ENCODE measurements at places on chromosomes 12 and 14.

DNA sequence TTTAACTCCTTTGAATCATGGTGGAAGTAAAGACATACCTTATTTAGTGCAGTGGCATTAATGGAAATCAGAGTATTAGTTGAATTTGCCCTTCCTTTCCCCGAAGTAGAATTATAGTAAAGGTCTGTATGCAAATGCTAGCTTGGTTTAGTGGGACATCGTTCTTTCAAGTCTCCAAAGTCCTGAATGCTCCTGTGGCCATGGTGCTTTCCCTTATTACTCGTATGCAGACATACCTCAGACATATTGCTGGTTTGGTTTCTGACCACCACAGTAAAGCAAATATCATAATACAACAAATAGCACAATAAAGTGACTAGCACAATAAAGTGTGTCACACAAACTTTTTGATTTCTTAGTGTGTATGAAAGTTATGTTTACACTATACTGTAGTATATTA is 52.3 kb downstream of the MNAT1 start:
- no peak for DNase-seq

- no peak for DNase-seq
Measured at GRCh38 chr12:30219047-30219446, 435.3 kb upstream of the TMTC1 start.

- DNase-seq, result no peak
Measured at GRCh38 chr12:119780786-119781434, 96.2 kb downstream of the CIT start.

DNA sequence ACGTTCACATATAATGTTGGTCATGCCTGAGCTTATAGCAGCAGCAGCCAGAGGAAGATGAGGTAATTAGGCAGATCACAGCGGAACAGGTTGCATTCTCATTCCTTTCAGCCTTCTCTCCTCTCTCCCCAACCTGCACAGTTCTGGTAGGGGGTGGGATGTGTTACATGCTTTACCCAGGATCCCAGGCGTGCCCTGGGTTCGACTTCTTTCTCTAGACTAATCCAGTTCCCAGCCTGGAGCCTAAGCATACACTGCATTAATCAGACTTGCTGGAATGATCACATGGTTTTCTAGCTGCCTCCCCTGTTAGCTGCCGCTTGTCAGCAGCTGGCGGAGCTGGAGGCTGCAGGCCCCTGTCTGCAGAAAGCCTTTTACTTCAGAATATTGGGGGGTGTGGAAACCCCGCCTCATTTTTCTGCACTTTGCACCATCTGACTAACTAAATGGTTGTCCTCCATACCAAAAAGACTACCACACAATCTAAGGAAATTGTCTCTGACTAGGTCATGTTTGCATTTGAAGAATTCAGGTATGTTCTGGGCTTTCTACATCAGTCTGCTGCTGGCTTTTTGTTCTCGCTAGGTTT is 46.0 kb upstream of the EVL start:
- no peak for DNase-seq

- no peak for DNase-seq
Measured at GRCh38 chr14:65281991-65282895, 130.3 kb upstream of the FUT8 start.
